ENCODE measurements at places on chromosomes 7 and 10. TPM values are rescaled to one million over a fixed set of nuclear protein-coding genes. Genes with fewer than 3 reads are reported as not detected.

- DNase-seq, result no peak
Observed at GRCh38 chr10:24606021-24606420, 117.7 kb downstream of the ARHGAP21 start.

DNA sequence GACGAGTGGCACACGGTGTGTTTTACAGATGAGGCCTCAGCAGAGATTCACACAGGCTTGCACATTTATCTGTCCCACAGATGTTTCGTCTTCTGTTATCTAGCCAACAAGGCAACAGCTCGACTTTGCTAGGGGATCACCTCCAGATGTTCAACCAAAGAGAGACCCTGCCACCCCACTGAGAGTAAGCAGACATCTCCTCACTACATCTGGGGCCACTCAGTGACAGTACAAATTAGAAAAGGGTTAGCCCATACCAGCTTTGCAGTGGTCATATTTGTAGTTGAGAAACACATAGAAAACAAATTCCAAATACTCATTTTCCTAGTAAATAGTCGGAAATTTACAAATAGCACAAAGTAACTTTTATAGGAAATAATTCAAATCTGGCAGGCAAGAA, 164.2 kb downstream of the HDAC9 start:
- no peak for DNase-seq

DNA sequence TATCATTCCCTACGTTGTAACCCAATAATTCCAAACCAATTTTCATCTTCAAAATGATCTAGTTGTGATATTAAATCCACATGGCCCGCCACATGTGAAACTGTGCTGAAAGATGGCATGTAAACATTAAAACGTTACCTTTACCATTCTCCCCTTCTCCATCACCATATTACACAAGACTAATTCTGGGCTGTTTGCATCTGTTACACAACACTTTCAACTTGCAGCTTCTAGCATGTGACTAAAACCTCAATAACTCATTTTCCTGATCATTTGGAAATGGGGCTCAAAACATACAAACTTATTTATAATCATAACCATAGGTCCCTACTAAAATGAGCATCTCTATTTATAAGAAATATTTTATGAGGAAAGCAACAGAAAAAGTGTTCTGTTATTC, 4.7 kb downstream of the MTERF1 start:
- no peak for DNase-seq

DNA sequence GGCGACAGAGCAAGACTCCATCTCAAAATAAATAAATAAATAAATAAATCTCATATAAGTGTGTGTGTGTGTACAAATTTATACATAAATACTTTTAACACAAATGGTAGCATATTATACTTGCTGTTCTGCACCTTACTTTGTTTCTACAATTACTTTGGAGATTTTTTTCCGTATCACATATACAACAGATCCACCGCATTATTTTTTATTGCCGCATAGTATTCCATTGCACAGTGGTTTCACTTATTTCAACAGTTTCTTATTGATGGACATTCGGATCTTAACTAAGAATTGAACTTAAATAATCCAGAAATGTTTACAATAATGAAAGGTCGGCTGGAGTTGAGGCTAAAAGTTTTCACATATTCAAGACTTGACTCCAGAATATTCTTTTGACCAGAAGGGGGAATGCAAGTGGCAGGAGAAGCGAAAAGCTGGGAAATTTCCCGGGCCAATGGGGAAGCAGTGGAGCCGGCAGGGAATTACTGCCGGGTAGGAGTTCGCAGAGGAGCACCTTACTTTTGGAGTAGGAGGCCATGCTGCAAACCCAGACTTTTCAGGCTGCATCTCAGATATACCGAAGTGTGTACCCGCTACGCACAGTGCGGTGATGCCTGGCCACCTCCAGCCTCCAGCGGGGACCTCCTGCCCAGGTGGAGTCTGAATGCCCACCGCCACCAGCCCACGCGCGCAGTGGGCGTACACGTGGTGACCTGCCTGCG, 415 bp upstream of the CNNM1 start:
- no peak for DNase-seq

- DNase-seq, result no peak
Observed at GRCh38 chr7:23981314-23981713, 271.3 kb downstream of the STK31 start.

- no peak for DNase-seq
Observed at GRCh38 chr10:92027141-92027540, 103.6 kb downstream of the BTAF1 start.

GRCh38 chr7:20797042-20797461, 10.4 kb upstream of the SP8 start:
- DNase-seq, result no peak

DNA sequence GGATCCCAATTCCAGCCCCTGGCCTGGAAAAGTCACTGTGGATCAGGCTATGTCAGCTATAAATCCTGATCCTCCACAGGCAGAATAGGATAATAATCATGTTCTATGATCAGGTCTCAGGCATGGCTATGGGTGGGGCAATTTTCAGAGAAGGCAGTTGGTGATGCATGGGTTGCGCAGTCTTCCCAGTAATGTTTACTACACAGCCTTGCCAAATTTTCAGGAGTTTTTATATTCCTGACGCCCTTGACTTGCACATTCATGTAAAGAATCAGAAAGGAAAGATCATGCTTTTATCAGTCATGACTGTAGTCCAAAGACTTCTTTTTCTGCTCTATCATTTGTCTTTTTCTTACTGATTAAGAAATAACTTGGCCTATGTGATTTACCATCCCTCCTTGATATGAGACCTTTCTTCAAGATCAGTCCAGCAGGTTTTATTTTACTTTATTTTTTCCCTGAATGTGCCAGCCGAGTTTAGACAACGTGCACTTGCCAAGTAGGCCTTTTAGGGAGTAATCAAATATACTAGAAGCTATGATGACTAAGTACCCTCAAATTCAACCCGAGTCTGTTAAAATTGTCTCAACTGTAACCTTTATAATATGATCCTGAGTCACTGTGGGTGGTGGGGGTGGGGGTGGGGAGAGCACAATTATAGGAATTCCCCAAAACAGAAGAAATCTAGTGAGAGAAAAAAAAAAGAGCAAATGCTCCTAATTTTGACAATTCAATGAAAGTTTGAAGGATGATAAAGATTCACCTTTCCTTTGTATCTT, 31.9 kb downstream of the ARL4A start:
- no peak for DNase-seq

GRCh38 chr7:156445997-156446761, 194.4 kb upstream of the RNF32 start:
- DNase-seq, result no peak

DNA sequence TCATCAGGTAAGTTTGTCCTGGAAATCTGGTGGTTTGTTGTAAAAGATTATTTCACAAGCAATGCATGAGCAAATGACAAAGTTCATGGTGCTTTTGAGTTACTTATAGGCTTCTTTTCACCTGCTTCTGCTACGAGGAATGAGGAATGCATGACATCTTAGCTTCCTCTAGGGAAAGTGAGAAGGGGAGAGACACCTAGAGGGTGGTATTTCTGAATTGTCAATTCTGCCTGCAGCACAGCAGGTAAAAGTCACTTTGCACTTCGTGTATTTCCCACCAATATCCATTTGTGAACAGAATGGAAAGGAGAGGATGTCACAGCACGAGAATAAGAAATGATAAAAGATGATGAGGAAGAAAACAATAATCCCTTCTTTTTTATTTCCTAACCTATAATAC, 153.4 kb upstream of the FEZF1 start:
- no peak for DNase-seq

- DNase-seq, result no peak
Observed at GRCh38 chr7:30598121-30598876, 3.6 kb downstream of the GARS1 start.

- no peak for DNase-seq
Observed at GRCh38 chr7:138900035-138900828, 81.0 kb downstream of the KIAA1549 start.

TRIL gene
- total RNA-seq, result 4.4 TPM

DNA sequence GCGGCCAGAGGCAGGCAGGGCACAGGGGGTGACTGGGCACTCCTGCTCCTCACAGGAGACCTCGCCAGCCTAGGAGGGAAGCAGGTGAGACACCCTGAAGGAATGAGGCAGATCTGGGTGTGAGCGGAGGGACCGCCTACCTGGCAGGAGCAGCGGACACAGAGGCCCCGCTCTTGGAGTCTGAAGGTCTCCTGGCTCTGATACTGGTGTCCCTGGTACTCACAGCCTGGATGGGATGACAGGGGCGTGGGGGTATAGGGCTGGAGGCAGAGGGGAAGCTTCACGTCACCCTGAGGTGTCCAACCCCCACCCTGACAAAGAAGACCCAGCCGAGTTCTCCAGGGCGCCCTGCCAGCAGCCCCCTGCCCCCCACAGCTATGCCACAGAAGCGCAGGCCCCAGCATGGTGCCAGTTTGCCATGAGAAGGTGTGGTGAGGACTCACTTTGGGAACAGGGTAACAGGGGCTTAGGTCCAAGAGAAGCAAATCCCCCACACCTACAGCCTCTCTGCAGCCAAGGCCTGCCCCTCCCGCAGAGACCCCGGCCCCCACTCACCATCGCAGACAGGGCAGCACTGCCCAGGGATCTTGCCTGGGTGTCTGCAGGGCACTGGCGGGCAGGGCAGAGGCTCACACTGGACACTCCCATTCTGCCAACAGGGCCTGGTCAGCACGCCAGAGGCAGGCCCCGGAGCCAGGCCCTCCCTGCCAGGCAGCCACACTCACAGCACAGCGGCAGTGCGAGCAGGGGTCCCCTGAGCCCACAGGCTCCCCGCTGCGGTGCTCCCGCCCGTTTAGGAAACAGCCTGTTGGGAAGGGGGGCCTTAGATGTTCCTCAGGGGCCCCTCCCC, 17.0 kb downstream of the KCP start:
- DNase-seq, result no peak

DNA sequence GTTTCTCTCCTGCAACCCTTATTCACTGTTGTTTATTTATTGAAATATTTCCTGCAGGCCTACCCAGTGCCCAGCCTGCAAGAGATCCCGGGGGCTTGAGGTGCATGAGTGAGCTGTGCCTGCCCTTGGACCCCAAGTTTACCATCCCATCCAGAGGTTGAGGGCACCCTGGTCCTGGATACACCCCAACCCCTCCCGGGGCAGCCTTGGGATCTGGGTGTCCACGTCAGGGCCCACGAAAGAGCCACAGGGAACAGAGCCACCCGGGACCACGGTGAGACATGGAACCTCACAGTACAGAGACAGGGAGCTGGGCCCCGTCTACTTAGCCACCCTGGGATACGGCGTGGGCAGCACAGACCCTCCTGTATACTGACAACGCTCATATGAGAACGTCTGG, 28.8 kb upstream of the PDGFA start:
- no peak for DNase-seq

DNA sequence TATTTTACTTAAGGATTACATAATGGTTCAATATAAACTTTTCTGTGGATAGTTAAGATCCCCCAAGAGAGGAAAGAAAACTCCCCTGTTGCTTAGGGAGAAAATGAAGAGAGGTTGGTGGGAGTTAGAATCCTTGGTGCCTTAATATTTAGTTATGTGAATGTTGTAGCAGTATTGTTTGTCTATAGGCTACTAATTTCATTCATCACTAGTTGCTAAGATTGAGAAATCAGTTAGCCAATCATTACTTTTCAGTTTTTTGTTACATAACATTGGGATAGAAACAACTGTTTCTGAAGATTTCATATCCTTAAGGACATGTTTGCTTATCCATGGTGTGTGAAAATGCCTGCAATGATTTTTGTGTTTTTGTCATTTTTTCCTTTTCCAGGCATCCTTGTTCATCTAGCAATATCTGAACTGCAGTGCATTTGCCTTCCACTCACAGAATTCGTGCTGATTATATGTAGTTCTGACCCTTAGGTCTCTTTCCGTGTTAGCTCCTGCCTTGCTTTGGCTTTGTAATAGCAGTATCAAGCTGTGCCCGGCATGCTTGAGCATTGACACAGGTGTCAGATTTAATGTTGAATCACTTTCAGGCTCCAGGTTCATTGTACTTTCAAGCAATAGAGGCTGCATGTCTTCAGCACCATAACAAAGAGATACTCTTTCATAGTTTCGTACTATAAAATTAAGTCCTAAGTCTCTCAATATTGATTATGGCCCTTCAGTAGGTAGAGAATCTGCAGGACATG, 85.0 kb downstream of the PODXL start:
- no peak for DNase-seq

DNA sequence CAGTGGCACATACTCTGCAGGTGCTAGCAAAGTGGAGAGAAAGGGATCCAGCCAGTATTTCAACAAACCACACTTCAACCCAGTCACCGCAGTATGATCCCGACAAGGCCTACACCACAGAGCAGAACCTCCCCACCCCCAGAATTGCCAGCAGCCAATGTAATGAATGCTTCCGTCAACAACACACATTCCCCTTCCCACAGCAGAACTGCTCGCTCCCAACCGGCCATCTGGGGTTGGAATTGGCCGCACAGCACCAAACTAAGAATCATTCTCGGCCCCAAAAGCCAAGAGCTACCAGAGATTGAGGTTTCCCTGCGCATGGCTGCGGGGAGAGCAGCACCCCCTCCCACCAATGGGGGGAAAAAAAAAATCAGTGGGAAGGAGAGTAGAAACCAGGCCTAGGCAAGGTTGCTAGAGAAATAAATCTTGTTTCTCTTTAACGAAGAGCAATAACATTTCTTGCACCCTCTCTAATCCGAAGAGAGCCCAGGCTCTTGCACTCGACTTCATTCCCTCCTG, 1.1 kb downstream of the WASL start:
- DNase-seq, result peak; percentile 63

DNA sequence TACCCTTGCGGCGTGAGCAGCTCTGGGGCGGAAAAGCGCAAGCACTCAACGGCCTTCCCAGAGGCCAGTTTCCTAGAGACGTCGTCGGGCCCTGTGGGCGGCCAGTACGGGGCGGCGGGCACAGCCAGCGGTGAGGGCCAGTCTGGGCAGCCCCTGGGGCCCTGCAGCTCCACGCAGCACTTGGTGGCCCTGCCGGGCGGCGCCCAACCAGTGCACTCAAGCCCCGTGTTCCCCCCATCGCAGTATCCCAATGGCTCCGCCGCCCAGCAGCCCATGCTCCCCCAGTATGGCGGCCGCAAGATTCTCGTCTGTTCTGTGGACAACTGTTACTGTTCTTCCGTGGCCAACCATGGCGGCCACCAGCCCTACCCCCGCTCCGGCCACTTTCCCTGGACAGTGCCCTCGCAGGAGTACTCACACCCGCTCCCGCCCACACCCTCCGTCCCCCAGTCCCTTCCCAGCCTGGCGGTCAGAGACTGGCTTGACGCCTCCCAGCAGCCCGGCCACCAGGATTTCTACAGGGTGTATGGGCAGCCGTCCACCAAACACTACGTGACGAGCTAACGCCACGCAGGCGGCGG, 12.6 kb downstream of the TRIM8 start:
- DNase-seq, result no peak

- DNase-seq, result no peak
Observed at GRCh38 chr10:13450069-13450468, 78.7 kb downstream of the BEND7 start.

PPP1R3A gene
- total RNA-seq, result 97.9 TPM

ZNF398 gene
- total RNA-seq, result 8.2 TPM

ANKRD61 gene
- not detected for total RNA-seq

- DNase-seq, result no peak
Observed at GRCh38 chr7:133429371-133429770, 176.5 kb downstream of the EXOC4 start.
